Activated naive CD8-positive, alpha-beta T cell treated with anti-CD3 and anti-CD28 coated beads, Interleukin-2, amount 50 U/mL, for 24 hours (primary cell): ENCODE measurements at places on chromosomes 1 and 21.
A peak's percentile ranks its signal among the peaks of the same experiment; 100 is the strongest.

- no peak for DNase-seq
Observed at GRCh38 chr1:1535201-1536018, 5.0 kb downstream of the TMEM240 start.

DNA sequence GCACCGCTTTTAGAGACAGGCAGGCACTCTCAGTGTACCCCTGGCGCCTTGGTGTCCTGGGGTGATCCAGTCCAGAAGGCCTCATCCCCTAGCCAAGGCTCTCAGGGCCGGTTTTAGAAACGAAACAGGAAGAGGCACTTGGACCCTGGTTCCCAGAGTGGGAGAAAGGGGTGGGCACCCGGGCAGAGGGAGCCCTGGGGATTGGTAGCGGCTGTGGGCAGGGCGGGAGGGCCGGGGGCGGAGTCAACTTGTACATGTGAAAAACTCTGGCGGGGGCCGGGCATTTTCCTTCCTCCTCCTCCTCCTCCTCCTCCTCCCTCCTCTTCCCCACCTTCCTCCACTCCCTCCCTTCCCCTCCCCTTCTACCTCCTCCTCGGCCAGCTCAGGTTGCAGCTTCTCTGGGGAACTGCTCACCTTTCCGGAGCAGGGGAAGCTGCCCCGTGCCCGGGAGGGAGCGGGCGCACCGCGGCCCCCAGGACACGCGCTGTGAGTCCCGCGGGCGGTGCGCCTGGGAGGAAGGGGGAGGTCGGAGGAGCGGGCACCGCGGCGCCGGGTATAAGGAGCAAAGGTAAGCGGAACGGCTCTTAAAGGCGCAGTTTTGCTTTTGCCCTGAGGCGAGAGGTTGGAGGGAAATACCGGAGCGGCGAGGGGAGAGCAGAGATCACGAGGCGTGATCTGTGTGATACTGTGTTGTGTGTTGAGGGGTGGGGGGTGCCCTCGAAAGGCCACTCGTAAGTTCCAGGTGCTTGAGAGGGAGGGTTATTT is at the start of gene CDK18:
Gene CDK18 (plus strand): TSS at position 359 of the 765 bp plus-strand sequence. CDS start 18,499 bp downstream, outside the sequence.
- DNase-seq = peak; percentile 64

DNA sequence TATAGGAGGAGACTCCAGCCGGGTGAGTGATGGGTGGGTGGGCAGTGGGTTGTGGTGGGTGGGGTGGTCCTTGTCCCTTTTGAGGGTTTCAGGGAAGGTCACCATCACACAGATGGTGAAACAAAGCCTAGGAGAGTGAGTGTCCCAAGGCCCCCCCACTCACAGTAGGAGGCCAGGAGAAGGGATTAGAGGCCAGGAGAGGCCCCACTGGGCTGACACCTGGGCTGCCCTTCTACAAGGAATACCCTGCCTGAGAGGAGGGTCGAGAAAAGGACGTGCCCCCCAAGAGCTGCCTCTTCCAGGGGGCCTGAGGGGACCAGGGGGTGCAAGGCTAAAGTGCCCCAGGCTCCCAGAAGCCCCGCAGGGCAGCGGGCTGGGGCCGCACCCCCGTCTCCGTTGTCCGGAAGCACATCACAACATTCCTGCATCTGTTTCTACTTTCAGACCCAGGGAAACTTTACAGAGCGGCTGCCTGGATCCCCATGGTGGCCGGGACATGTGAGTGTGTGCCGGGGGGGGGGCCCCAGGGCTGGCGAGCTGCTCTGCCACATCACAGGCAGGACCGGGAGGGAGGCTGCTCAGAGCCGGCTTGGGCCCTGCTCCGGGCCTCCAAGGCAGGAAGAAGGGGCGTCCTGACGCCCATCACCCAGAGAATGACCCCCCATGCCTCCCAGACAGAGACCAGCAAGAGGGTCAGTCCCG is 68.2 kb downstream of the ARHGEF16 start:
- no peak for DNase-seq

DNA sequence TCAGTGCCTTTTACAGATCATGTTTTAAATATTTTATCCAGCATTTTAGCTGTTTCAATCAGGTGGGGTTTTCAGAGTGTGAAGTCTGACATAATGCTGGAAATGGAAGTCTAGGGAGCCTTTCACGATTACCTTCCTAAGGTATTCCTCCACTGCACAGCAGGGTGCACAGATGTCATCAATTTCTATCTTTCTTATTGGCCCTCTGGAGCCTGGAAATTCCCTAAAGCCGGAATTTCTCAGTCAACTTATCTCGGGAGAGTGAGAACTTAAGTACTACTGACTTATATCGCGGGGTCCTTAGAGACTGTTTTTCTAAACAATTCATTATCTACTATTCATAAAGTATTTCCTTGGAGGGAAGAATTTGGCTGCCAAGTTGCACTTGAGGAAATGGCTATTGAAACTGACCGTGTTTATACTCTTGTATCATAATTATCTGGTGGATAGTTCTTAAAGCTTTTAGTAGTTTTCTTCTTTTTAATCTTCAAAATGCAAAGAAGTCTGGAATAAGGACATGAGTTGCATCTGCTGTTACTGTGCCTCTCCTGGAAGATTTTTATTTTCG is 311.8 kb upstream of the B3GALT2 start:
- no peak for DNase-seq

GRCh38 chr1:12380326-12381249 is 150.8 kb downstream of the VPS13D start:
- DNase-seq = no peak

- DNase-seq = no peak
Observed at GRCh38 chr1:94103608-94104007, 17.3 kb downstream of the ABCA4 start.
